T-helper 17 cell (primary cell): ENCODE measurements at places on chromosomes 3 and 15.

GRCh38 chr3:69248436-69248835, 126.0 kb upstream of the LMOD3 start:
- H3K27me3 ChIP-seq = no peaks in the 10 kb centered on the region
- no peak overlapping the region for H3K4me3 ChIP-seq
- H3K4me1 ChIP-seq = peaks cover 12% of the 10 kb centered on the region
- no peak for DNase-seq
- no peak overlapping the region for H3K27ac ChIP-seq

- DNase-seq = no peak
- no peaks in the 10 kb centered on the region for H3K27me3 ChIP-seq
- H3K27ac ChIP-seq = peak overlapping the region; percentile 95
- no peaks in the 10 kb centered on the region for H3K36me3 ChIP-seq
- peak overlapping the region; percentile 67 for H3K4me3 ChIP-seq
Observed at GRCh38 chr3:11288786-11289637, 16.8 kb downstream of the ATG7 start.

- H3K4me3 ChIP-seq = no peak overlapping the region
- no peak overlapping the region for H3K27ac ChIP-seq
- H3K36me3 ChIP-seq = peaks cover 5% of the 10 kb centered on the region
- no peaks in the 10 kb centered on the region for H3K4me1 ChIP-seq
- H3K27me3 ChIP-seq = no peaks in the 10 kb centered on the region
Observed at GRCh38 chr3:114962189-114962588, 184.9 kb downstream of the ZBTB20 start.

- H3K36me3 ChIP-seq = no peaks in the 10 kb centered on the region
- no peaks in the 10 kb centered on the region for H3K4me1 ChIP-seq
- H3K4me3 ChIP-seq = no peak overlapping the region
- no peak overlapping the region for H3K27ac ChIP-seq
- no peaks in the 10 kb centered on the region for H3K27me3 ChIP-seq
Observed at GRCh38 chr15:37701230-37701629, 233.2 kb upstream of the TMCO5A start.

GRCh38 chr15:25366058-25366457, 72.8 kb downstream of the UBE3A start:
- peaks cover 5% of the 10 kb centered on the region for H3K36me3 ChIP-seq
- H3K27me3 ChIP-seq = no peaks in the 10 kb centered on the region
- H3K4me1 ChIP-seq = peaks cover 8% of the 10 kb centered on the region

DNA sequence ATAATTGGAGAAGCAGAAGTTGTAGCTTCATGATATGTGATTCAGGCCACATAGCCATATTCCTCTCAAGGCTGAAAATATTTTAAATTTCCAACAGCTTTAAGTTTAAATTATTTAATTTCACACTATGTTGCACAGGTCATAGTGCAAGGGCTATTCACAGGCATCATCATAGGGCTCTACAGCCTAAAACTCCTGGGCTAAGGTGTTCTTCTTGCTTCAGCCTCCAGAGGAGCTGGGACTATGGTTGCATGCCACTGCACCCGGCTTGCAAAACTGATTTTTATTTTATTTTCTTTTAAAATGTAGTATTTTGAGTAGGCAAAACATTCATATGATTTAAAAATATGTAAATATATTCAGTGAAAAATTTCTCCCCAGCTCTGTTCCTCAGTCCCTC, 6.0 kb upstream of the CEP97 start:
- peaks cover 18% of the 10 kb centered on the region for H3K4me1 ChIP-seq
- H3K4me3 ChIP-seq = no peak overlapping the region
- DNase-seq = no peak
- H3K36me3 ChIP-seq = peaks cover 3% of the 10 kb centered on the region
- H3K27ac ChIP-seq = no peak overlapping the region

DNA sequence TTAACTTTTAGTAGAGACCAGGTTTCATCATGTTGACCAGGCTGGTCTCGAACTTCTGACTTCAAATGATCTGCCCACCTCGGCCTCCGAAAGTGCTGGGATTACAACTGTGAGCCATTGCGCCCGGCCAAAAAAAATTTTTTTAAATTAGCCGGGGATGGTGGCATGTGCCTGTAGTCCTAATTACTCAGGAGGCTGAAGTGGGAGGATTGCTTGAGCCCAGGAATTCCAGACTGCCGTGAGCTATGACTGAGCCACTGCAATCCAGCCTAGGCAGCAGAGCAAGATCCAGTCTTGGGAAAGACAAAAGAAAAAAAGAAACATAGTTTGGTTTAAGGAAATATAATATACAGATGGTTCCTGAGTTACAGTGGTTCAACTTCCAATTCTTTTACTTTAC, 44.9 kb upstream of the EIF3J start:
- peaks cover 18% of the 10 kb centered on the region for H3K36me3 ChIP-seq
- no peak overlapping the region for H3K4me3 ChIP-seq
- peaks cover 21% of the 10 kb centered on the region for H3K4me1 ChIP-seq
- no peak for DNase-seq

DNA sequence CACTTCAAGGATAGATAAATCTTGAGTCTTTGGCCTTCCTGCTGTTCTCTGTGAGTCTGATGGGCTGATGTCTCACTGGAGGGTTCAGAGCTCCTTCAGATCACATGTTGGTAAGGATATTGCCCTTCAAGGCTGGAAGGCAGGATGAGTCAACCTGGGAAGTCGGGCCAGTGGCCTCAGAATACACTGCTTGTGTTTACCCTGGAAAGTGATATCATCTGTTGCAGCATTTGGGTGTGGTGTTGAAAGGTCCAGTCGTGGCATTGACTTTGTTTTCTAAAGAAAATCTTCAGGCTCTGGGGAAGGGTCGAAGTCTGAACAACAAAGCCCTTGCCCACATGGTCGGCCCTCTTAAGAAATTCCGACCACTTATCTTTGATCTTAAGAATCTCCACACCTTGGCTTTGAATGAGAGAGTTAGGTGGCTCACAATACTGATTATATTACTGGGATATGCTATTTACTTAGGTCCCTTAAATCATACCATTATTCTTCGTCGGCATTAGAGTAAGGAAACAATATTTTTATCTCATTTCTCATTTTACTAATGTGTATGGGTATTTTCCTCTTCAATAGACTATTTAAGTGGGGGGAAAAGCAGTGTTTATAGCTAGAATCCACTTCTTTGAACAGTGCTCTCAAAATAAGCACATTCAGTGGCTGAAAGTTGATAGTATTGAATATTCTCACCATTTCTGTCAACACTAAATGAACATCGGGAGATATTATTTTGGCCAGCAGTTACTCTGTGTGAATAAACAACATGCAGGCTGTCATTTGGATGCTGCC, 303.9 kb upstream of the RASGRP1 start:
- H3K27ac ChIP-seq = no peak overlapping the region
- no peaks in the 10 kb centered on the region for H3K36me3 ChIP-seq
- no peak overlapping the region for H3K4me3 ChIP-seq
- H3K4me1 ChIP-seq = peaks cover 4% of the 10 kb centered on the region

GRCh38 chr3:10336761-10337160, 15.8 kb upstream of the SEC13 start:
- DNase-seq = no peak
- no peaks in the 10 kb centered on the region for H3K36me3 ChIP-seq
- no peak overlapping the region for H3K4me3 ChIP-seq
- H3K27ac ChIP-seq = no peak overlapping the region

GRCh38 chr15:85019815-85020590, 38.3 kb downstream of the PDE8A start:
- H3K4me1 ChIP-seq = peaks cover 36% of the 10 kb centered on the region
- H3K4me3 ChIP-seq = no peak overlapping the region
- H3K27me3 ChIP-seq = no peaks in the 10 kb centered on the region

DNA sequence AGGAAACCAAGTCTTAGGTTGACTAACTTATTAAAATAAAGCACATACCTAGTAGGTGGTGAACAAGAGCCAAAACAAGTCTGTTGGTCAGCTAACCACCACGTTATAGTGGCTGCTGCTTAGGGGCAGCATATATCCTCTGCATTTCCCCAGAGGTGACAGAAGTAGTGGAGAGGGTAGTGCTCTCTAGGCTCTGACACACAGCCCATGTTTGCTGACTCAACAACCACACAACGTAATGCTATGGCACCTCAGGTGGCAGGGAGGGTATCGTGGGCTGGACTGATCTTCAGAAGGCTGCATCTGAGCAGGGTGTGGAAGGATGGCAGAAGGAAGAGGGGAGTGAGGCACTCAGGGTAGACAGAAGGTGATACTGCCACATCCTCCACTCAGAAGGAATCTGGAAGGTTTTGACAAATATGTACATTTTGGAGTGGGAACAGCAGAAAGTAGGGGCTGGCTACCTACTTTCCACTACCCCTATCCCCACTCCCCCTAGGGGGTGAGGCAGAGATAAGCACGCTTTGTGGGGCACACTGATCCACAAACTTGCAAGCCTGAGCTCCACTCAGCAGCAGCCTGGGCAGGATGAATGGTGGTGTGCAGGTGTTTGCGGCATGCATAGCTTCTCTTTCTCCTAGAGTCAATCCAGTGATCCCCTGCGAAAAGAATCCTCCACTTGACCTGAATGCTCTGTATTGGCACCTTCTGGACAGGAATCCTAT, 178.1 kb downstream of the RORA start:
- H3K36me3 ChIP-seq = no peaks in the 10 kb centered on the region
- H3K27ac ChIP-seq = no peak overlapping the region
- H3K4me3 ChIP-seq = no peak overlapping the region
- H3K27me3 ChIP-seq = peaks cover 66% of the 10 kb centered on the region
- peaks cover 4% of the 10 kb centered on the region for H3K4me1 ChIP-seq

GRCh38 chr3:194785315-194785714, 99.6 kb downstream of the FAM43A start:
- H3K27ac ChIP-seq = no peak overlapping the region
- H3K4me1 ChIP-seq = no peaks in the 10 kb centered on the region
- DNase-seq = no peak
- no peaks in the 10 kb centered on the region for H3K36me3 ChIP-seq
- H3K4me3 ChIP-seq = no peak overlapping the region

GRCh38 chr15:46177219-46177618, 542.4 kb downstream of the SQOR start:
- no peaks in the 10 kb centered on the region for H3K36me3 ChIP-seq
- no peak overlapping the region for H3K27ac ChIP-seq
- no peaks in the 10 kb centered on the region for H3K4me1 ChIP-seq
- no peaks in the 10 kb centered on the region for H3K27me3 ChIP-seq
- no peak overlapping the region for H3K4me3 ChIP-seq

GRCh38 chr3:188036375-188037194, 117.4 kb upstream of the LPP start:
- H3K36me3 ChIP-seq = no peaks in the 10 kb centered on the region
- no peaks in the 10 kb centered on the region for H3K27me3 ChIP-seq
- no peak overlapping the region for H3K4me3 ChIP-seq
- no peak for DNase-seq

DNA sequence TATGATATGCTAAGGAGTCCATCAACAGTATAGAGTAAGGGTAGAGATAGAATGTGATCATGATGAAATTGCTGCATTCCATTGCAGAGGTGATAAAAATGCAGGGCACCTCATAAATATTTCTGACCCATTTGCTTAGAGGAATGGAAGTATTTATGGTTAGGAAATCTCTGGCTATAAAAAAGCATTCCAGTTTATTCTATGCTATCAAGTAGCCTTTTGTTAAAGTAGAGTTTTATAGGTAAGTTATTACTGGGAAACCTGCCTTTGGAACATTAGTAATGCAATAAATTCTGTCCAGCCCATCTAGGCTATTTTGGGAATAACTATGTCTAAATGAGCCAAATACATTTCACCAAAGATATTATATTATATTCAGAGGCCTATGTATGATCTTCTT, 19.8 kb upstream of the STRIT1 start:
- no peaks in the 10 kb centered on the region for H3K36me3 ChIP-seq
- H3K27ac ChIP-seq = no peak overlapping the region
- no peak for DNase-seq
- H3K4me1 ChIP-seq = no peaks in the 10 kb centered on the region

DNA sequence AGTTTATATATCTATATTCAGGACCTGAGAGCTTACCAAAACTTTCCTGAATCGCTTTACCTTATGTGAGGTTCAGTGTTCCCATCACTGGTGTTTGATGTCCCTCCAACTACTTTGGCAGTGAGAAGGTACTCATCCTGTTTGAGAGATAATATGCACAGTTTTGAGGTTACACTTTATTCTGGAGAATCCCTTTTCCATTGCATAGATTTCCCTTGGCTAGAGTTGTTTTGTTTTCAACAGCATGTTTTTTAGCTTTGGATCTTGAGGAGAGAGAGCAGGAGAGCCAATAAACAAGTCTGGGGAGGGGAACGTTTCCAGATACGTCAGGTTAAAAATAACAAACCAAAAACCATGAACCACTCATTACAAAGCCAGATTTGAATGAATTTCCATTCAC, 33.6 kb downstream of the CD200 start:
- no peak for DNase-seq
- H3K27me3 ChIP-seq = peaks cover 4% of the 10 kb centered on the region
- no peak overlapping the region for H3K4me3 ChIP-seq

- no peak for DNase-seq
- H3K36me3 ChIP-seq = no peaks in the 10 kb centered on the region
- H3K4me3 ChIP-seq = peak overlapping the region; percentile 70
- no peaks in the 10 kb centered on the region for H3K4me1 ChIP-seq
- H3K27ac ChIP-seq = no peak overlapping the region
Observed at GRCh38 chr3:148319161-148319915, 378.4 kb upstream of the AGTR1 start.

DNA sequence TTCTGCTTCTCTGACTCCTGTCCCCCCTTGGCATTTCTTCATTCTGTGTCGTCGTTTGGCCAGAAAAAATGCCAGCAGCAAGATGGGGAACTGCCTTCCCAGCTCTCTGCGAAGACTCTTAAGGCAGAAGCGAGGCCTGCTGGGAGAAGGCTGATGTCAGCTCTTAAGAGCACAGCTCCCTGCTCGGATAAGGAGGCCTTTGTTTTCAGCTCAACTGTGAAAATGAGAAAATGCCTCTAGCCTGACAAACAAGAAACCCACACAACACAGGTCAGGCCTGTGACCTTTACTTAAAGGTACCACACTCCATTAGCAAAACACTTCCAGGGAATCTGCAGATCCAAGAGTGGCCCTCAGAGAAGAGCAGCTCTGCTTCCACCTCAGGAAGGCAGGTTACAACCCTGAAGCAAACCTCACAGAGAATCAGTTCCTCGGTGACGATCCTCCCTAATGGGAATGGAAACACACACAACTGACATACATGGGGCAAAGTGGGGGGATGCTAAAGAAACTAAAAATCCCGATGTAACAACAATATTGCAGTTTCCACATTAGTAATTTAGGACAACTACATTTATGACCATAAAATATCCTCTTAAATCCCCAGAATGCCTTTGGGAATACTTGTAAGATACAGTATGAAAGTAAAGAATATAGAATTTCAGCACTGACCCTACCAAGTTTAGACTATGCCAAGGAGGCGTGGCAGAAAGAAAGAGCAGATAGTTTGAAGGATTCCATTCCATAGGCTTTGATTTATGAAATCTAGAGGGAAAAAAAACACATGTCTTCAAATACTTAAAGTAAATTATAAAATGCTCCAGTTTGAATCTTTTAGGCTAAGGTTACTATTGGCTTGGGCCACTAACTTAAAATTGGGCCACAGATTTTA, 52.1 kb downstream of the VGLL4 start:
- peaks cover 25% of the 10 kb centered on the region for H3K4me1 ChIP-seq
- H3K4me3 ChIP-seq = no peak overlapping the region
- H3K27me3 ChIP-seq = no peaks in the 10 kb centered on the region
- peak overlapping the region; percentile 32 for H3K27ac ChIP-seq
- peaks cover 6% of the 10 kb centered on the region for H3K36me3 ChIP-seq

GRCh38 chr3:44077267-44077666, 164.4 kb upstream of the TOPAZ1 start:
- no peak overlapping the region for H3K4me3 ChIP-seq
- DNase-seq = no peak
- H3K36me3 ChIP-seq = no peaks in the 10 kb centered on the region

- H3K36me3 ChIP-seq = no peaks in the 10 kb centered on the region
- DNase-seq = no peak
- H3K4me1 ChIP-seq = no peaks in the 10 kb centered on the region
- H3K27ac ChIP-seq = no peak overlapping the region
Observed at GRCh38 chr3:139118835-139119234, 74.1 kb upstream of the PRR23C start.
